T-helper 2 cell (primary cell): ENCODE measurements at places on chromosomes 4 and X.

GRCh38 chr4:140867356-140867755, 111.2 kb upstream of the TBC1D9 start:
- no peak for DNase-seq

DNA sequence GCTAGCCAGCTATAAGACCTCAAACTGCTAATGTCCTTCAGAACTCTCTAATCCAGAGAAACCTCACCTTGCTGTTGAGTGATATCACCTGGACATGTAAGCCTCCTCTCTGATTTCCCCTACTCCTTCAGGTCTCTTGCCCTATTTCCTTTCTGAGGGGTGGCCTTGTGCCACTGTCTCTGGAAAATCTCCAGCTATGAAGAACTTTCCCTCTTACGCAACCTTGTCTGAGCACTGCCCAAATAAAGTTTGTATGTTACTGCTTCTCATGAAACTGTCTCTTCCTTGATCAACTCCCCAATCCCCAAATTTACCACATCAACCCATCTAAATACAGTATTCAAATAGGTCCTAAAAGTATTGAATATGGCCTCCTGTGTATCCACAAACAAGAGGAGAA, 53.5 kb upstream of the VEGFD start:
- DNase-seq = no peak

DNA sequence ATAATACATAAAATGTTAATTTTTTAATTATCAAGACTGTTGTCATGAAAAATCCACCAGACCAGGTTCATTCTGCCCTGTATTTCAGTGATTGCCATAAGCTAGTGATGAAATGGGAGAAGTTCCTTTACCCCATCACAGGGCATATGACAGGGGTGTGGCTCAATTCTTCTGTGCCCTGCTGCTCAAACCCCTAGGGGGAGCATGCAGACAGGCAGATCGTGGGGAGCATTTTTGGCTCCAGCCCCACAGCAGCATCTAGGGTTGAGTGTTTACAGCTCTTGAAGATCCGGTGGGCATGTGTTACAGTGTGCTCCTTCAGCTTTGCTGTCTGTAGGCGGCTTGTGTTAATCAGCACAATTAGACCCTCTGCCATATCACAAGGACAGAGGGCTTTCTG, 700.7 kb downstream of the PCDH18 start:
- peak; percentile 1 for DNase-seq

- DNase-seq = peak; percentile 76
Measured at GRCh38 chr4:1248245-1249147, at the start of gene CTBP1. TSS of gene CTBP1 (minus strand) at chr4:1249130. CDS start at chr4:1241331, 7,799 bp downstream.

GRCh38 chrX:151346931-151347543, 50.0 kb upstream of the VMA21 start:
- DNase-seq = peak; percentile 43

DNA sequence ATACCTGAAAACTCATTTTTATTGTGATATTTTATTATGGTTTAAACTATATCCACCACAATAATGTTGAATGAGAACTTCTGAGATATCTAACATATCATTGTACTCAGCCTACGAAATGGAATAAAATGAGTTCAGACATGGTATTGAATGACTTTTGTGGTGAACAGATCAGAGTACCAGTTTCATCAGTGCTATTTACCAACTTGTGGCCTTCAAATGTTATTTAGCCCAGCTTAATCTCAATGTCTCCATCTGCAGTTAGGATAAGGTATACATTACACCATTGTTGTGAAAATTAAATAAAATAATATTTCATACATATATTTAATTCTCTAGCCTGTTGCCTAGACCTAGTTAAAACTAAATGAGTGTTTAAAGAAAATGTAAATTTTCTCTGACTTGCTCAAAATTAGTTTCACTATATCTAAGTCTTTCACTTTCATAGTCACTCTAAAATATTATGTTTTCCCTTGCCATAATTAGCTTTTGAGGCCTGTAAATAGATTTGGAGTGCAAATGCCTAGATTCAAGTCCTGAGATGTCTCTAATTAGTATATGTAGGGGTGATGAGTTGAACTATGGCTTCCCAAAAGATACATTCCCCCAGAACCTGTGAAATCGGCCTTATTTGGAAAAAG, 594.2 kb downstream of the STPG2 start:
- no peak for DNase-seq

- DNase-seq = no peak
Measured at GRCh38 chr4:8912089-8912455, 40.4 kb upstream of the HMX1 start.

GRCh38 chr4:171203425-171203824, 609.8 kb upstream of the GALNTL6 start:
- DNase-seq = no peak

DNA sequence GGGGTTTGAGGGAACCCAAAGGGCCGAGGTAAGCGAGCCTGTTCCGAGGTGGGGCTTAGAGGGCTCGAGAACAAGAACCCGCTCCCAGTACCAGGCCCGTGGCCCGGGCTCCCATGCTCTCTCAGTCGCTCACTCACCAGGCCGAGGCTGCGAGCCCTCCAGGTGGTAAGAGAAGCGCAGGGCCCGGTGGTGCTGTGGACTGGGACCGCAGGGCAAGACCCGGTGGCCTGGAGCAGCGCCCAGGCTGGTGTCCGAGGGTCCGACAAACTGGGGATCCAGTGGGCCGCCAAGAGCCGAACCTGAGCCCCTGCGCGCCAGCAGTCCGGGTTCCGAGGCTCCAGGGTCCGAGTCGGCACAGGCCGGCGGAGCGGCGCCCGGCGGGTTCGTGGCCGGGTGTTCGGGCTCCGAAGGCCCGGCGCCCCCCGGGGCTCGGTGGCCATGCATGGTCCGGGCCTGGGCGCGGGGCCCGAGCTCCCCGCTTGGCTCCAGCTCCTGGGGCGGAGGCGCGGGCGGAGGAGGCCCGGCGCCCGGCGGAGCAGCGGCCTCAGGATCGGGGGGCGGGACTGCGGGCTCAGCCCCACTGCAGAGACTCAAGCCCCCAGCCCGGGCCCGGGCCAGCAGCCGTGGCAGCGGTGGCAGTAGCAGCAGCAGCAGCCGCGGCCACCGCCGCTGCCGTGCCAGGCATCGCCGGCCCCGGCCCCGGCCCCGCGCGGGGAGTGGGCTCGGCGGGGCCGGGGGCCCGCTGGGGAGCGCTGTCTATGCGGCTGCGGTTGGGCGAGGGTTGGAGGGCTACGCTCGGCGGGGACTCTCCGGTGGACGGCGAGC, 833 bp downstream of the FGD1 start:
- DNase-seq = no peak

DNA sequence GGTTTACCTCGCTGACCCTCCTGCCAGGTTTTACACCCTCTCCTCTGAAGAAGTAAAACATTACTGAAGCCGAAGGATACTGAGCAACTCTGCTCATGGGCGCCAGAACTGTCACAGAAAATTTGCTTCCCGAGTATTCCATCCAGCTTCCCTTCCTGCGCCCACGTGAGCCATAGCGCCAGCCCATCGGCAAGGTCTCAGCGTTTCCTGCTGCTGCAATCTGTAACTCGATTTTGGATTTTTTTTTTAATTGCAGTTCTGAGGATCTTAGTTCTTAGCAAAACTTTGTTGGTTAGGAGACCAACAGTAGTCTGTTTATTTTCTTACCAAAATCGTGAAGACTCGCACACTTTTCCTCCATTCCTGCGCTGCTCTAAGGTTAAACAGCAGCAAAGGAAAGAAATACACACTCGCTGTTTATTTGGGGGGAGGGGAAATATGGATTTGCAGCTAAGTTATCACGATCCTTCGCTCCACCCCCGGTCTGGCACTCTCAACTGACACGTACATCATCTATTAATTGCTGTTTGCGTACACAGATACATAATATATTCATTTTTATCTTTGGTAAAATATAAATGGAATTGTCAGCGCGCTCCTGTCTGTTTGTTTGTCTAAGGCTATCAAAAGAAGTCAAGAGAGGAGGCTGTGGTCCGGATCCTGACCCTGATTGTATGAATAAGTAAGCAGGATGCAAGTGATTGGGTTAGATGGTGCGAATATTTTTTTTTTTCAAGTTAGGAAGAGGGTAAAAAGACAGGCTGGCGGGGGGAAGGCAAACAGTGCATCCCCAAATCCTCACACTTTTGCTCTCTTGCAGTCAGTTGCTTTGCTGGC, at the start of gene TLL1:
TSS of gene TLL1 (plus strand) at position 777 of the 837 bp plus-strand sequence. CDS start 668 bp downstream, outside the sequence.
- no peak for DNase-seq

DNA sequence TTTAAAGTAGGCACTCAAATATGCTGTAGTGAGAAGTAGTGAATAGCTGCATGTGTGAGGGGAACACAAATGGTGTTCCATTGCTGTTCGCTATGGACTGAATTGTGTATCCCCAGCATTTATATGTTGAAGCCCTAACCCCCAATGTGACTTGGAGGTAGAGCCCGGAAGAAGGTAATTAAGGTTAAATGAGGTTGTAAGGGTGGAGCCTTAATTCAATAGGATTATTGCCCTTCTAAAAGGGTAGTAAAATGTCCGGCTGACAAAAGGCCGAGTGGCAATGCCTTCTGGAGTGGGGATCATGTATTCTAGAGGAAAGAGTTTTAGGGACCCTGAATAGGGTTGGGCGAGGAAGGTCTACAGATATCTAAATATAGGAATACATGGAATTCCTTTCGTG, 168.9 kb upstream of the NUDT10 start:
- no peak for DNase-seq

DNA sequence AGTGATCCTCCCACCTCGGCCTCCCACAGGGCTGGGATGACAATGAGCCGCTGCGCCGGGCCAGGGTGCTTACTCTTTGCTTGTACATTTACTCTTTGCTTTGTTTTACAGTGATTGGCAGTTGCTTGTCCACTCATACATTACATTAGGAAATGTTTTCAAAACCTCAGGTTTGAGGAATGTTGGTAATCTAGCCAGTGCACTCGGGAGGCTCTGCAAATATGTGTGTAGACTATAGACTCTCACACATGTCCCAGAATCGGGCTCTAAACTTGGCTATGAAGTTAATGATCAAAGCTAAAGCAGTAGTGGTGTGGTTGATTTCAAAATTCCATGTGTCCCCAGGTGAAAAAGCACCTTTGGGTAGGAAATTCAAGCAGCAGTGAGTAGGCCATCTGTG, 20.5 kb downstream of the TRMT44 start:
- DNase-seq = no peak

- no peak for DNase-seq
Measured at GRCh38 chr4:6331018-6331417, 61.4 kb downstream of the WFS1 start.

GRCh38 chr4:7285244-7286094, 93.1 kb downstream of the SORCS2 start:
- DNase-seq = no peak

- DNase-seq = no peak
Measured at GRCh38 chr4:75494563-75494962, 19.6 kb downstream of the RCHY1 start.

DNA sequence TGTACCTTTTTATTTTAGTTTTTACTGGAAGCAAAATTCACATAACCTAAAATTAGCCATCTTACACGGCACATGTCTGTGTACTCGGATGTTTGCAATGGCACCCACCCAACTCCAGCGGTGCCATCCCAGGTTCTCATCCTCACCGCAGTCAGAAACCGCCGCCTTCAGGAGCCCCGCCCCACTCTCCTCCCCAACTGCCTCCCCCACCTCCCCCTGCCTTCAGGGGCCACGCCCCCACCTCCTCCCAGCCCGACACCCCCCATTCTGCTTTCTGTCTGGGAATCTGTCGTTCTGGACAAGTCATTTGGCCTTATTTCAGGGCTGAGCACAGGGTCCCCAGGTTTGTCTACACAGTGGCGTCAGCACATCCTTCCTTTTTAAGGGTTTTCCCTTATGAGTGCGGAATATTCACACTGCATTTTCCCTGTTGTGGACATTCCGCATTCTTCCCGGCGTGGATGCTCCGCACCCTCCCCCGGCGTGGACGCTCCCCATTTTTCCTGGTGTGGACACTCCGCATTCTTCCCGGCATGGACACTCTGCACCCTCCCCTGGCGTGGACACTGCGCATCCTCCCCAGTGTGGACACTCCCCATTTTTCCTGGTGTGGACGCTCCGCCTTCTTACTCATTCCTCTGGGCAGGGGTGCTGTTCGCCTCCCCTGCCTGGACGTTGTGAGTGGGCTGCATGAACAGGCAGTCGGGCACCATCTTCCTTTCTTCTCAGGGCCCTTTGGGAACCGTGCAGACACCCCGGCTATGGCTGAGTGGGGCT, 135.4 kb upstream of the NKX1-1 start:
- DNase-seq = no peak

GRCh38 chrX:119809185-119809666, 17.8 kb upstream of the RPL39 start:
- DNase-seq = no peak

DNA sequence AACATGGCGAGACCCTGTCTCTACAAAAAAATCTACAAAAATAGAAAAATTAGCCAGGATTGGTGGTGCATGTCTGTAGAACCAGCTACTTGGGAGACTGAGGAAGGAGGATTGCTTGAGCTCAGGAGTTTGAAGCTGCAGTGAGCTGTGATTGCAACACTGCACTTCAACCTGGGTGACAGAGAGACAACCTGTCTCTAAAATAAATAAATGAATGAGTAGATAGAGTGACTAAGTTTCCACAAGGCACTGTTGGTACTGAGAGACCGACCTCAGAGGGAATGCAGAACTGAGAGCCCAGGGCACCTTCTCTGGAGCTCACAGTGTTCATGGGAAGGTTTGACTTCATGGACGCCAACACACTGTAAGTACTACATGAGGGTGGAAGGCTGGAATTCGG, 26.7 kb upstream of the ARSD start:
- no peak for DNase-seq

DNA sequence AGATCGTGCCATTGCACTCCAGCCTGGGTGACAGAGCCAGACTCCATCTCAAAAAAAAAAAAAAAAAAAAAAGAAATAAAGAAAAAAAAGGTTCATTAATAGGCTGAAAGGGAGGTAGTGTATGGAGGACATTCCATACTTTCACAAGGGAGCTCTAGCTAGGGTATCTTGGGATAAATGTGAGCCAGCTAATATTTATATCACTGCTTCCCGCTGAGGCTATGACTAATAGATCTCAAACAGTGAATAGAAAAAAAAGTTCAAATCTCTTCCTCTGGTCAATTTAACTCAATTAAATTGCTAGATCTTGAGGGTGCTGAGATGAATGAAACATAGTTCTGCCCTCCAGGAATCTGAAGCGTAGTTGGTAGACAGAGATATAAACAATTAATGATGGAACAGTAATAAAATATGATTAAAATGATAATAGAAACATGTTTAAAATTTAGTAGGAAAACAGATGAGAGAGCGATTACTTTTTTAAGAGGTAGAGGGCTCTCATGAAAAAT, 55.7 kb upstream of the SHISA3 start:
- DNase-seq = no peak

- DNase-seq = no peak
Measured at GRCh38 chr4:7705062-7705461, 234.6 kb downstream of the AFAP1 start.

GRCh38 chrX:4935846-4936245, 1222.4 kb upstream of the PRKX start:
- no peak for DNase-seq

DNA sequence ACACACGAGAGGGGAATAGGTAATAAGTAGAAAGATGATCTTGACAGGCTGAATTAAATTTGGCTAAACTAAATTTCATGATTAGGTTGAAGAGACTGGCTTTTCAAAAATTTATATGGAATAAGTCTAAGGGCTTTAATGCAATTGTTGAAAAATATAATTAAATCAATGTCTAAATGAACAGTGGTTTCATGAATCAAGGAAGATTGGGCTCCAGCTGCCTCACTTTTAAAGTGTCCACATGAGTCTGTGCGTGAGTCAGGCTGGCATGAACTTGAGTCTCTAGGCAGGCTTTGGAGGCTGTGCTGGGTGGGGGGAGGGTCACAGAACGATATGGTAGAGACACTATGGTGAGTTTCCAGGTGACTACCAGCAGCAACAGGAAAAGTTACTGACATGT, 111.9 kb downstream of the SORBS2 start:
- DNase-seq = no peak

GRCh38 chrX:29662759-29663503, 552.4 kb upstream of the MAGEB2 start:
- DNase-seq = no peak
